ENCODE measurements at places on chromosomes 5 and 9. TPM values are rescaled to one million over a fixed set of nuclear protein-coding genes. Genes with fewer than 3 reads are reported as not detected.

- DNase-seq = no peak
These were observed 217.0 kb downstream of the SREK1 start for GRCh38 chr5:66361070-66361469.

The CORO2A gene
- total RNA-seq = 5.1 TPM

DNA sequence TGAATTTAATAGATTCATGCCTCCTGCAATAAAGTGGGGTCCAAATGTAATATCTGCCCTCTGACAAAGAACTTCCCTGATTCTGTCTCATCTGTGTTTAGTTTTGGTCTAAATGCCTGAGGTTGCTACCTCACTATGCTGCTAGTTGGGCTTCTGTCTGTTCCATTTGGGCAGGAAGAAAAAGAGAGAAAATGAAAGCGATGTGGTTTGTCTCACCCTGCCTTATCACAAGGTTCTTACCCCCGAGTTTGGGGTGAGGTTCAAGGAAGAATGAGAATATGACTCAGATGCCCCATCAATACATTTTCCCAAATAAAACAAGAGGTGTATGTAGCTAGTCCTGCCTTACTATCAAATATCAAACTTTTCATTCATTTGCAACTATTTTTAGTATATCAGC is 132.1 kb upstream of the MTAP start:
- no peak for DNase-seq

DNA sequence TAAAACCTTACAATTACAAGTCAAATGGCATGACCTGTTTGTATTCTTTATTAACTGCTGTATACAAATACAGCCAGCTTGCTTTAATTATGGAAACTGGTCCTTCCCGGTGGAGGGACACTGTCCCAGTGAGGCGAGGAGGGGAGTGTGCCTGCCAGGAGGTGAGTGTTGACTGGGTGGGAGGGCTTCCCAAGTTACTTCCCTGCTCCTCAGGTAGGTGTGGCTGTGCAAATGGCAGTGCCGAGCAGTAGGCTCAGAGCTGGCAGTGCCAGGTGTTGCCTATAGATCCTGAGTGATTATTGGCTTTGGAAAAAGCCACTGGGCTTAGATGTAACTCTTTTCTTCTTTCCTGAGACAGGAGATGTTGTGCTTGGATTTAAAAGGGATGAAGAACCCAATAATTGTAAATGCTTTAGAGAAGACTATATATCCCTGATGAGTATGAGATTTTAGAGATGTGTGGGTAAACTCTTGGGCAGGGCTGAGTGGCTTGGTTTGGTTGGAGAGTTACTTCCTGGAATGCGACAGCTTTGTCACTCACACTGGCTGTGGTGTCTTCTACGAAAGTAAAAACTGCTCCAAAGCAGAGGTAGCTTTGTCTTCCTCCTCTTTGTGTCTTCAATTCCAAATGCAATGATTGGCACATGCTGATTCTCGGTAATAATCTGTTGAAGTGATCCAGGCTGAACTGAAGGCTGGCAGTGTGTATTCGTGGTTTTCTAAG is 43.7 kb downstream of the GLRX start:
- DNase-seq = no peak

The THBS4 gene
- total RNA-seq = 9.2 TPM

DNA sequence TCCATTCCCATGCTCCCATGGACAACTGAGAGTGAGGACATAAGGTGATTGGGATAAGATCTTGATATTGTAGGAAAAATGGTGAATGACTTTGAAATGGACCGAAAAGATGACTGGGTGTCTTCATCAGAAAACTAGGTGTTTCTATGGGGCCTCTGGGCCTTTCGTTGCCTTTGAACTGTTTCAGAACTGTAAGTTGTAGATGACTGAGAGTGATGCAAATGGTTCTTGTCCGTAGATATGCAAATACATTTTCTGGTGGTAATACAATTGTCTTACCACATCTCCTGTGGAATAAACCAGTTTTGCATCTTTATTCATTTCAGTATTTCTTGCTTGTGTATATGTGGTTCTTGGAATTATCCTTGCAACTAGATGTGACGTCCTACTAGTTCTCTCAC is 16.0 kb upstream of the TEX48 start:
- DNase-seq = no peak

The SCGB3A2 gene
- 0.71 TPM for total RNA-seq

Data from thymus (tissue), 14 donors.